ENCODE measurements at places on chromosomes 5 and 9.
A peak's percentile ranks its signal among the peaks of the same experiment; 100 is the strongest.

DNA sequence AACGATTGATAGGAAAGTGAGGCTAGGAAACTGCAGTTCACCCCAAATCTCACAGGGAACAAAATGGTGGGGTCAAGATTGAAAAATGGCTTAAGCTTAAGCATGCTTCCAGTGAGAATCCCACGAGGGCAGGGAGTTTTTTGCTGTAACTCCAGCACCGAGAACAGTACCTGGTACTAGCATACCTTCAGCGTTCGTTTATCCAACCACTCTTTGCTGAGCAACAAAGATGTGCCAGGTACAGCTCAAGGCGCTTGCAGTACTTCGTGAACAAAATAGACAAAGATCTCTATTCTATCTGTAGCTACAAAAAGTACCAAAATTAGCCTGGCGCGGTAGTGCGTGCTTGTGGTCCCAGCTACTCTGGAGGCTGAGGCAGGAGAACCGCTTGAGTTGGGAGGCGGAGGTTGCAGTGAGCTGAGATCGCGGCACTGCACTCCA, 778 bp upstream of the PPP6C start:
- H3K27ac ChIP-seq, result peak overlapping the region; percentile 97
- DNase-seq, result peak; percentile 10
- peak overlapping the region; percentile 99 for H3K4me3 ChIP-seq
- peaks cover 14% of the 10 kb centered on the region for H3K4me1 ChIP-seq

DNA sequence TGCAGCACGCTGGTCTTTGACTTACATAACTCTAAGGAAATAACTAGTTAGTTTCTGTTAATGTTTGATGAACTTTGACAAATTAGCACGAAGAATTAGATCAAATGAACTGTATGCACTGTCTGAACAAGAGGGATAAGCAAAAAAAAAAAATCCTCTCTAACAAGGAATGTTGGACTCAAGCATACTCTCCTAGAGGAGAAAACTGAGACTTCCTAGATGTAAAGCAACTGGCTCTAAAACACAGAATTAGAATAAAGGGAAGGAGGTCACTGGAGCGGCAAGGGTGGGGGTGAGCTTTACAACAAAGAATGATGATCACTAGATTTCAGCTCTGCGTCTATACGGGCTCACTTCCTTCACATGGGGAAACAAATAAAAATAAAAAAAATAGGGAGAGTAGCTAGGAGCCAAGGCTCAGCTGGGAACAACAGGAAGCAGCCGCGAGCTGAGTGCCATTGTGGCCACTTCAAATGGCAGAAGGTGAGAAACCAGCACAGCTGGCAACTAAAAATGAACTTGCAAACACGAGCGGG, 48.7 kb upstream of the CEMIP2 start:
- H3K36me3 ChIP-seq, result no peaks in the 10 kb centered on the region
- DNase-seq, result no peak
- no peaks in the 10 kb centered on the region for H3K4me1 ChIP-seq
- no peaks in the 10 kb centered on the region for H3K27me3 ChIP-seq

DNA sequence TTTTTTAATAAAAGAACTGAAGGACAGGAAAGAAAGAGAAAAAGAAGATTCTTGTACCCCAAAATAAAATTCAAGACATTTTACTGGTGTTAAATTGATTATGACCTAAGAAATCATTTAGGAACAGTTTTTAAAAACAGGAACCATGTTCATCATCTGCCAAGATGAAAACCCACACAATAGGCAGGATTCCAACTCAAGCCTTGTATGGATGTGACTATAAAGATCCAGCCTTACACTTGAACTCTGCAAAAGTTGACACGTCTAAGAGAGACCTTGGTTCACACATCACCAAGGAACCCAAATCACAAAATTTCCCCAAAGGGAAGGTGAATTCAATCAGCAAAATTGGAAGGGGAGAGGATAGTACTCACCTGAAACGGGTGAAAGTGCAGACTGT, 82.6 kb downstream of the SMIM23 start:
- peaks cover 13% of the 10 kb centered on the region for H3K36me3 ChIP-seq
- DNase-seq, result no peak
- no peaks in the 10 kb centered on the region for H3K27me3 ChIP-seq
- H3K4me1 ChIP-seq, result no peaks in the 10 kb centered on the region
- no peak overlapping the region for H3K27ac ChIP-seq

DNA sequence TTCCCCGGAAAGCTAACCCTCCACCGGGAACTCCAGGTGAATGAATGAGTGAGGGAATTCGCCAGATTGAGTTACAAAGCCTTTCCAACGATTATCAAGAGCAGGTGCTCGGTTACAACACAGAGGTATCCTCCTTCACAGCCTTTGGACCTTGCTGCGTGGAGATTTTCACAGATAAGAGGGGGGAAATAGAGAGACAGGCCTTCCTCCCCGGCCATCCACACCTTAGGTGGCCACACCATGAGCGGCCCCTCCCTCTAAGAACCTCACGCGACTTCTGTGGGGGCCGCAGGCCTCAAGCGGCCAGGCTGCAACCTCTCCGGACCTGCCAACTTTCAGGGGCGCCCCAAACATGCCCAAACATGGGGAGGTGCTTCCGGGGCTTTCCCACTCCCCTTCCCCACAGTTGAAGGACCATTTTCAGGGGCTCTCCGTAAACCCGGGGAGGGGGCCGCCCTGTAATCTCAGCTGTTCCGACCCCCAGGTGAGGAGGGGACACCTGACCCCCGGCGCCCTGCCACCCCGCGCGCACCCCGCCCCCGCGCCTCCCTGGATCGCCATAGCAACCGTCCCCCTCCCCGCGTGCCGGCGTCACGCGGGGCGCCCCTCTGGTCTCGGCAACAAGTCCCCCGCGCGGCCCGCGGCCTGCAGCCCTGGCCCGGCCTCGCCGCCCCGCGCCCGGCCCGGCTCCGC, 603 bp downstream of the DENND1A start:
- H3K36me3 ChIP-seq, result no peaks in the 10 kb centered on the region
- no peak for DNase-seq
- H3K4me3 ChIP-seq, result peak overlapping the region; percentile 61
- peaks cover 22% of the 10 kb centered on the region for H3K27me3 ChIP-seq
- no peak overlapping the region for H3K27ac ChIP-seq

DNA sequence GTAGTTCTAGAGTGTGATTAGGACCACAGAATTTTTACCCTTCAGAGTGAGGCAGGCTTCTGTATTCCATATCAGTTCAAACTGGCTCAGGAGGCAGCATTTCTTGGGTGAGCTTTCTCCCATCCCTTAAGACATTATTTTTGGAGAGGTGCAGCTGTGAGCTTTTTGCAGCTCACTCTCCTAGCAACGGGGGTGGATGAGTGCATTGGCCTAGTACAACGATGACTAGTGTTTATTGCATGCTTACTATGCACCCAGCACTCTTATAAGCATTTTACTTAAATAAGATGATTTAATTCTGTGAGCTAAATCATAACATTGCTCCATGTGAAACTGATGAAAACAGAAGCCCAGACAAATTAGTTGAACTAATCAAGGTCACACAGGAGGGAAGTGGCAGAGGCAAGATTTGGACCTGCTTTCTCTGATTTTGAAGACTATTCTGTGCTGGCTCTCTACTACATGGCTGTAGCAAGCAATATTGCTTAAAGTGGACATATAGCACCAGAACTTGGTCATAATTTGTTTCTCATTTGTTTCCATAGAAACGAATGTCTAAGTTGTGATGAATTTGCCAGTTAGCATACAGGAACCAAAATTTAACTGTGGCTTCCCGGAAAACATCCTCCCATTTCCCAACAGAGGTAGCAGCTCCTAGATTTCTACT, 372.1 kb upstream of the RIOK2 start:
- H3K4me1 ChIP-seq, result no peaks in the 10 kb centered on the region
- H3K27me3 ChIP-seq, result no peaks in the 10 kb centered on the region
- no peak overlapping the region for H3K27ac ChIP-seq
- H3K4me3 ChIP-seq, result no peak overlapping the region
- no peak for DNase-seq

DNA sequence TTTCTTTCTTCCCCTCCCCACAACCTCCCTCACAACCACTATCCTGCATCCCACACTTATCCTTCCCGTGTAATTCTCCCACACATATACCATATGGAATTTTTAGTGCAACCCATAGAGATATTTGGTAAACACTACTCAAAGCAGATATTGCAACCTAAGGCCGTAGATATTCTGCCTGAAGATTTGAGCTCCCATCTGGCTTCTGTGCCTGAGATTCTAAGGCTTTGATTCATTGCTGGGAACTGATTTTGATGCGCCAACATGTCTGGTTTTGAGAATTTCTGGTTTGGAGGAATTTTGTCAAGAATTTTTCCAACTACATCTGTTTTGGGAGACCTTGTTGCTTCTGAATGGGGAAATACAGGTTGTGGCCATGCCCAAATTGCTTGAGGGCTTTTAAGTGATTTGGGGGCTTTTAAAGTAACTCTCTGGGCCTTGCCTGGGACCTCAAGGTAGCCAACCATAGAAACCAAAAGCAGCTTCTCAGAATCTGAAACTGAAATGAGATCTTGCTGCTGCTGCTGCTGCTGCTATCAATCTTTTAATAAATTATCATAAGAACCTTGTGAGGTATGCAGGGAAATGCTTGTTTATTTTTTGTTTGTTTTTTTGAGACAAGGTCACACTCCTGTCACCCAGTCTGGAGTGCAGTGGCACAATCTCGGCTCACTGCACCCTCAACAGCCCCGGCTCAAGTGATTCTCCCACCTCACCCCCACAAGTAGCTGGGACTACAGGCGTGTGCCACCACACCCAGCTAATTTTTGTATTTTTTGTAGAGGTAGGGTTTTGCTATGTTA, 36.2 kb downstream of the PLAC8L1 start:
- H3K4me3 ChIP-seq, result no peak overlapping the region
- no peaks in the 10 kb centered on the region for H3K27me3 ChIP-seq
- H3K36me3 ChIP-seq, result no peaks in the 10 kb centered on the region
- no peak overlapping the region for H3K27ac ChIP-seq

DNA sequence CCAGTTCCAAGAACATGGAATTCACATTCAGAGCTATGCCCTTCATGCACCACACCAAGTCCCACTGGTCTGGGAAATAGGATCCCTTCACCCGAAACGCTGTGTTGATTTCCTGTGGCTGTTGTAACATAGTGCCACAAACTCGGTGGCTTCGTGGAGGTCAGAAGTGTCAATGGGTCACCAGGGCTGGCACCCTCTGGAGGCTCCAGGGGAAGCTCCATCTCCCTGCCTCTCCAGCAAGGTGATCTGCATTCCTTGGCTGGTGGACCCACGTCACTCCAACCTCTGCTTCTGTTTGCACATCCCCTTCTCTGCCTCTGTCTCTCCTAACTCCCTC, 28.9 kb upstream of the ALDH1B1 start:
- no peaks in the 10 kb centered on the region for H3K27me3 ChIP-seq
- no peak overlapping the region for H3K27ac ChIP-seq
- H3K4me3 ChIP-seq, result no peak overlapping the region
- no peaks in the 10 kb centered on the region for H3K4me1 ChIP-seq
- no peaks in the 10 kb centered on the region for H3K36me3 ChIP-seq
- DNase-seq, result no peak

- no peaks in the 10 kb centered on the region for H3K27me3 ChIP-seq
- no peak overlapping the region for H3K4me3 ChIP-seq
- H3K36me3 ChIP-seq, result no peaks in the 10 kb centered on the region
- DNase-seq, result peak; percentile 24
- H3K27ac ChIP-seq, result no peak overlapping the region
- H3K4me1 ChIP-seq, result no peaks in the 10 kb centered on the region
Observed at GRCh38 chr9:98380065-98380681, 124.7 kb upstream of the TBC1D2 start.

- H3K4me1 ChIP-seq, result no peaks in the 10 kb centered on the region
- no peak overlapping the region for H3K27ac ChIP-seq
Observed at GRCh38 chr5:173093606-173094005, 37.5 kb downstream of the CREBRF start.

- no peak overlapping the region for H3K4me3 ChIP-seq
- DNase-seq, result no peak
- H3K4me1 ChIP-seq, result peaks cover 22% of the 10 kb centered on the region
- H3K36me3 ChIP-seq, result no peaks in the 10 kb centered on the region
Observed at GRCh38 chr9:130820135-130820738, 14.8 kb upstream of the ABL1 start.

GRCh38 chr9:36008774-36009300, 27.9 kb upstream of the RECK start:
- H3K27me3 ChIP-seq, result peaks cover 66% of the 10 kb centered on the region
- peak; percentile 89 for DNase-seq
- H3K4me1 ChIP-seq, result no peaks in the 10 kb centered on the region
- H3K36me3 ChIP-seq, result no peaks in the 10 kb centered on the region
- no peak overlapping the region for H3K4me3 ChIP-seq

Measured in A673 (cell line).